ENCODE measurements at places on chromosomes 4 and X. TPM values are rescaled to one million over a fixed set of nuclear protein-coding genes. Genes with fewer than 3 reads are reported as not detected.

Gene ZNF718
- 36.4 TPM for total RNA-seq

Gene GAGE10
- total RNA-seq = not detected

Gene CT55
- not detected for total RNA-seq

Gene TCEAL7
- 88.5 TPM for total RNA-seq

Gene ZRSR2
- 5.4 TPM for total RNA-seq

Gene ZC4H2
- total RNA-seq = 12.8 TPM

Gene KCNE5
- total RNA-seq = 1.5 TPM

Gene SMARCA1
- total RNA-seq = 69.1 TPM

Gene ABCG2
- total RNA-seq = 15.5 TPM

Gene MID1
- total RNA-seq = 10.3 TPM
